ENCODE measurements at places on chromosomes 3 and 15.

GRCh38 chr15:43086551-43086950 lies 19.3 kb downstream of the UBR1 start:
- peaks cover 6% of the 10 kb centered on the region for H3K4me1 ChIP-seq
- no peak for DNase-seq
- H3K27ac ChIP-seq = no peak overlapping the region
- no peaks in the 10 kb centered on the region for H3K27me3 ChIP-seq
- H3K4me3 ChIP-seq = no peak overlapping the region

DNA sequence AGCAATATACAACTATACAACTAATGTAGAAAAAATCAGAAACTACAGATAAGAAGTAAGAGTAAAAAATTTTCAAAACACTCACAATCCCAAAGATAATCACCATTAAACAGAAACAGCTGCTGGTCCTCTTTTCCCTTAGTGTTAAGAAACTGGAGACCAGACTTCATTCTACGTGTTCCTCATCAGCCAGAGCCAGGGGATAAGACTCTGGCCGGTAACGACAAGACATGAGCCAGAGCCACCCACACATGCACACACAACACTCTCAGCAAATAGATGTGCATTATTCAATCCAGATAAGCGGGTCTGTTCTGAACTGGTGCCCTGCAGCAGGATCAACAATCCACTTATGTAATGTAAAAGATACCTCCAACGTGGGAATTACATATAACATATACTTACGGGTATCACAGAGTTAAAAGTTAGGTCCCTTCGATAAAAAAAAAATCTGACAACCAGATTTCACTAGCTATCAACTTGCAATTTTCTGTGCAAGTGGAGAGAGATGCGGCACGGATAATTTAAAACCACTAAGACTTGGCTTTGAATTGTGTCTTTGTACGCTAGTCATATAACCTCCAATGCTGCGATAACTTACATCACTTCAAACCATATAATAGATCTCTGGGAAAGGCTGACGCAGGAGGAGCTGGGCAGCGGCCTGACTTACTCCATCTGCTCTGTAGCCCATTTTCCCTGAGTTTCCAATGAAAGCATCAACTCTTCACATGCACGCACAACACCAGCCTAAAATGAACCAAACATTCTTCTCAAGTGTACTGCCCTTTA lies 17.8 kb downstream of the PRICKLE2 start:
- H3K4me3 ChIP-seq = no peak overlapping the region
- no peaks in the 10 kb centered on the region for H3K36me3 ChIP-seq
- H3K4me1 ChIP-seq = peaks cover 37% of the 10 kb centered on the region
- DNase-seq = no peak

DNA sequence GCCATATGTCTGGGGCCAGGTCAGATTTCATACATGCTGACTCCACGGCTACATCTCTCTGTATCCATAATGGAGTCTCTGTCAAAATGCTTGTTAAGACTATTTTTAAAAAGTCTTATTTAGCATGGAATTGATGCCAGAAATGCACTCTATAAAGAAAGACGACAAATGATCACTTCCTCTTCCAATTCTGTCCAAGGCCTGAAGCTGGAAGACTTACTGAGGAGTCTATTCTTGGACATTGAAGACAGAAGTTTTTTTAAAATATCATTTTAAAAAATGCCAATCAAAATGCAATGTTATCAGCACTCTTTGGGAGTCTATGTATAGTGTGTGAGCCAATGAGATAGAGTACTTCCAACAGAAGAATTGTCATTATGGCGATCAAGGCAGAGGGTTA lies 27.9 kb upstream of the NMNAT3 start:
- H3K4me3 ChIP-seq = no peak overlapping the region
- H3K4me1 ChIP-seq = no peaks in the 10 kb centered on the region
- DNase-seq = no peak
- no peak overlapping the region for H3K27ac ChIP-seq

GRCh38 chr3:109440353-109440752 lies 103.0 kb upstream of the DPPA4 start:
- no peaks in the 10 kb centered on the region for H3K27me3 ChIP-seq
- H3K4me3 ChIP-seq = no peak overlapping the region
- H3K36me3 ChIP-seq = no peaks in the 10 kb centered on the region
- DNase-seq = no peak
- no peaks in the 10 kb centered on the region for H3K4me1 ChIP-seq
- no peak overlapping the region for H3K27ac ChIP-seq

- H3K4me1 ChIP-seq = no peaks in the 10 kb centered on the region
- H3K4me3 ChIP-seq = no peak overlapping the region
- H3K27ac ChIP-seq = no peak overlapping the region
- no peaks in the 10 kb centered on the region for H3K36me3 ChIP-seq
- no peaks in the 10 kb centered on the region for H3K27me3 ChIP-seq
Measured at GRCh38 chr15:27454281-27455075, 483.5 kb downstream of the GABRG3 start.

DNA sequence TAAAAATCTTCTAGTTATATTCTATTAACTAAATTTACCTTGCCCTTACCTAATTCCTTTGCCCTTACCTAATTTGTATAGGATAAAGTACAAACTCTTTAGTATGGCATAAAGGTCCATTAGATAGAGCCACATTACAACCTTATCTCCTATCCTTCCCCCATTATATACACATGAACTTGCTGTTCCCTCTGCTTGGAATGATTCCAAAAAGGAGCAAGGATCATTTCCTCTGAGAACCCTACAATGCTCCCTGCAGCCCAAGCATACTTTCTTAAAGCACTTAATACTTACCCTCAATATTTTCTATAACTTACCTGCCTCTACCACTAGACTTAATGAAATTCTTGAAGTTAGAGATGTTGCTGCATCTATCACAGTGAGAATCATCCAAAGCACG lies 118.9 kb upstream of the CCDC54 start:
- H3K27me3 ChIP-seq = no peaks in the 10 kb centered on the region
- H3K4me1 ChIP-seq = peaks cover 3% of the 10 kb centered on the region
- H3K27ac ChIP-seq = no peak overlapping the region
- H3K36me3 ChIP-seq = no peaks in the 10 kb centered on the region

GRCh38 chr3:99681512-99681911 lies 43.1 kb downstream of the COL8A1 start:
- H3K27me3 ChIP-seq = no peaks in the 10 kb centered on the region
- H3K36me3 ChIP-seq = no peaks in the 10 kb centered on the region
- H3K4me3 ChIP-seq = no peak overlapping the region
- H3K27ac ChIP-seq = no peak overlapping the region
- H3K4me1 ChIP-seq = no peaks in the 10 kb centered on the region
- no peak for DNase-seq

DNA sequence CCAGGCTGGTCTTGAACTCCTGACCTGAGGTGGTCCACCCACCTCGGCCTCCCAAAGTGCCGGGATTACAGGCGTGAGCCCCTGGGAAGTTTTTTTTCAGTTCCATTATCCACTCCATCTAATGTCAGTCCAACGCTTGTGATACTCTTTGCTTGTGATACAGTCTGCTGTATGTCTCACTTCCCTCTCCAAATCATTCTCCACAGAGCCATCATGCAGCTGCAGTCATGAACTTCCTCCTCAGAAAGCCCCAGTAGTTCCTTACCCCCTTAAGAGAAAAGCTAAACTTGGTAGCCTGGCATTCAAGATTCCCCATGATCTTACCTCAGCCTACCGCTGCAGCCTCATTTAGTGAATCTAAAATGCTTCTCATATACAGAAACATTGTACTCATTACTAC lies 2.3 kb downstream of the ARPC4 start:
- DNase-seq = no peak
- peaks cover 9% of the 10 kb centered on the region for H3K4me1 ChIP-seq
- peaks cover 3% of the 10 kb centered on the region for H3K36me3 ChIP-seq
- no peak overlapping the region for H3K4me3 ChIP-seq
- H3K27ac ChIP-seq = no peak overlapping the region

GRCh38 chr3:308597-309321 lies 112.2 kb downstream of the CHL1 start:
- no peak for DNase-seq
- no peaks in the 10 kb centered on the region for H3K36me3 ChIP-seq
- H3K27ac ChIP-seq = no peak overlapping the region
- peaks cover 3% of the 10 kb centered on the region for H3K4me1 ChIP-seq
- H3K4me3 ChIP-seq = no peak overlapping the region
- no peaks in the 10 kb centered on the region for H3K27me3 ChIP-seq

GRCh38 chr3:171462224-171462623 lies 2.0 kb upstream of the TNIK start:
- no peaks in the 10 kb centered on the region for H3K36me3 ChIP-seq
- no peak overlapping the region for H3K27ac ChIP-seq
- H3K4me1 ChIP-seq = peaks cover 3% of the 10 kb centered on the region
- H3K27me3 ChIP-seq = no peaks in the 10 kb centered on the region
- no peak overlapping the region for H3K4me3 ChIP-seq

GRCh38 chr15:91282486-91282885 lies 182.4 kb downstream of the SV2B start:
- no peak overlapping the region for H3K27ac ChIP-seq
- no peaks in the 10 kb centered on the region for H3K4me1 ChIP-seq
- no peaks in the 10 kb centered on the region for H3K36me3 ChIP-seq
- no peaks in the 10 kb centered on the region for H3K27me3 ChIP-seq
- H3K4me3 ChIP-seq = no peak overlapping the region

DNA sequence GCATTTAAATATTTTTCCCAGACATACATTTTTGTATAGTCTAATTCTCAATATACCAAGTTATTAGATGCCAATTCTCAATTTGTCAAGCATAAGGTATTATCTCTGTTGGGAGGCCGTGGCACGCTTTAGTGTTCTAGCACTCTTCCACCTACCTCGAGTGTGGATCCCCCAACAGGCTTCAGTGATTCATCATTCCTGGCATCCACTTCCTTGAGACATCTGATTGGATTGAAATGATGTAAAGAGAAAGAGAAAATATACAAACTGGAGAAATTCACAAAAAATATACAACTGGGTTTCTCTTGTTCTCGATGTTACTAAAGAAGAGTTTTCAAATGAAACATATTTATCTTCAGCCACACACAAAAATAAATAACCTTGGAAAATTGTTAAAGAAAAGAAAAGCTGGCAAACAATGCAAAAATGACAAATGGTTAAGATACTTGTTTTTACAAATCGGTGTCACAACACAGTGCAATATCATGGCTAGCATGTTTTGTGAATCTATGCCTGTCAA lies 218.0 kb upstream of the CDIN1 start:
- no peak for DNase-seq
- no peak overlapping the region for H3K4me3 ChIP-seq
- no peak overlapping the region for H3K27ac ChIP-seq
- H3K36me3 ChIP-seq = no peaks in the 10 kb centered on the region
- H3K4me1 ChIP-seq = peaks cover 8% of the 10 kb centered on the region
- no peaks in the 10 kb centered on the region for H3K27me3 ChIP-seq

DNA sequence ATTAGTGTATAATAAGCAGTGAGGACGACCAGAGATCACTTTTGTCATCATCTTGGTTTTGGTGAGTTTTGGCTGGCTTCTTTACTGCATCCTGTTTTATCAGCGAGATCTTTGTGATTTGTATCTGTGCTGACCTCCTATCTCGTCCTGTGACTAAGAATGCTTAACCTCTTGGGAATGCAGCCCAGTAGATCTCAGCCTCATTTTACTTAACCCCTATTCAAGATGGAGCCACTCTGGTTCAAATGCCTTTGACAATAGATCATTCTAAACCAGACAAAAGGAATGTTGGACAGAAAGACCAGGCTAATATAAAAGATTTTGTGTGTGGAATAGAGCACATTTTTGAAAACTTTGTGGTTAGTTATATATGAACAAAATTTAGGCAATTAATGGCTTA lies 618.5 kb upstream of the BCHE start:
- DNase-seq = no peak
- no peaks in the 10 kb centered on the region for H3K27me3 ChIP-seq
- H3K4me1 ChIP-seq = no peaks in the 10 kb centered on the region
- H3K36me3 ChIP-seq = no peaks in the 10 kb centered on the region
- no peak overlapping the region for H3K27ac ChIP-seq

DNA sequence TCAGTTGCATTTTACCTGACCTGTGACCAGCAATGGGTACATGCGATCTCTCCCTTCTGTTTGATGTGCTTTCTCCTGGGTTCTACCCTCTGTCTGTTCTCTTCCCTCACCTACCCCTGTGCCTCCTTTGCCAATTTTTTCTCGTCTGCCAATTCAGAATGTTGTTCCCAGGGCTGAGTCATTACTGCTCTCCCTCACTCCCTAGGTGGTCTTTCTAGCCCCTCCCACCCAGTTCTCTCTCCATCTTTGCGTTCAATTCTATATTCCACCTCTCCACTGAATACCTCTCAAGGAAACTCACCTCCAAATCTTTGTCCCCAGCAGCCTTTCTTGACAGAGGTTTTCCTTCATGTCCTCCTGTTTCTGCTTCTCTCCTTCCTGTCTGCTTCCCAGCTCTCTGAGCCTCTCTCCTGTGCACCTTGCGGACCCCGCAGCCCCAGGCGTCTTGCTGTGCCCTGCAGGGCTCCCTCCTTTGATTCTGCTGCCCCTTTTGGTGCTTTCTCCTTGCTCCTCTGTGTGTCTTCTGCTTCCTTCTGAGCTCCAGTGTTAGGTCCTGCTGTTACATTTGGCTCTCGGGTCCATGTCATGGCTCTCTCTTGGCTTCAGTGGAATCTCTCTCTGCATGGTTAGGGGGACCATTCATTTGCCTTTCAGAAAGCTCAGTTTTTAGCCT lies 398.2 kb upstream of the TPM1 start:
- DNase-seq = no peak
- peaks cover 10% of the 10 kb centered on the region for H3K4me1 ChIP-seq
- H3K4me3 ChIP-seq = no peak overlapping the region
- H3K27me3 ChIP-seq = no peaks in the 10 kb centered on the region
- peak overlapping the region; percentile 2 for H3K27ac ChIP-seq

- no peak overlapping the region for H3K27ac ChIP-seq
- no peaks in the 10 kb centered on the region for H3K27me3 ChIP-seq
- no peaks in the 10 kb centered on the region for H3K36me3 ChIP-seq
- H3K4me1 ChIP-seq = peaks cover 4% of the 10 kb centered on the region
- H3K4me3 ChIP-seq = no peak overlapping the region
Measured at GRCh38 chr15:36601497-36601932, 22.1 kb downstream of the CDIN1 start.

All from ovary (tissue), 10 donors.